ENCODE measurements at places on chromosomes 3 and 15. TPM values are rescaled to one million over a fixed set of nuclear protein-coding genes. Genes with fewer than 3 reads are reported as not detected.

GRCh38 chr3:49593041-49593440, 38.8 kb downstream of the BSN start:
- no peak for ATAC-seq

- ATAC-seq, result no peak
Observed at GRCh38 chr3:107201146-107201545, 176.1 kb upstream of the CCDC54 start.

Gene ATP13A5
- total RNA-seq, result 0.12 TPM

DNA sequence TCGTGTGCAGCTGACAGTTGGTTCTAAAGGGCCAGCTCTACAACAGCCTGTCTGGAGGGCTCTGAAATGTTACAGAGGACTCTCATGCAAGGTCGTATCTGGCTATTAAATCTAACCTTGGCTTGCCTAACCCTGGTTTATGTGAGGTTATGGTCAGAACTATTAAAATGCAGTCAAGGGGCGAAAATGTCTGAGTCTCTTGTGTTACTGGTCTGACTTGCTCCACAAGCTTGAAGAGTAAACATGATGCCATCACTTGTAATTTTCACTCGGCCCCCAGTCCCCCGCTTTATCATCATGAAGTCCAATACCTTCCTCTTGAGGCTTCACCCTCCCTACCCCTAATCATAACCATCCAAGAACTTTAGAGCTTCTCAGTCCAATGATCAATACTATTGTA, 9.4 kb downstream of the ENTPD3 start:
- ATAC-seq, result no peak

Gene THSD4
- 121 TPM for total RNA-seq

Gene SAMD7
- not detected for total RNA-seq

- ATAC-seq, result no peak
Observed at GRCh38 chr3:32095431-32095830, 11.0 kb upstream of the GPD1L start.

GRCh38 chr3:42099020-42099765, 8.0 kb downstream of the TRAK1 start:
- ATAC-seq, result peak; percentile 9

DNA sequence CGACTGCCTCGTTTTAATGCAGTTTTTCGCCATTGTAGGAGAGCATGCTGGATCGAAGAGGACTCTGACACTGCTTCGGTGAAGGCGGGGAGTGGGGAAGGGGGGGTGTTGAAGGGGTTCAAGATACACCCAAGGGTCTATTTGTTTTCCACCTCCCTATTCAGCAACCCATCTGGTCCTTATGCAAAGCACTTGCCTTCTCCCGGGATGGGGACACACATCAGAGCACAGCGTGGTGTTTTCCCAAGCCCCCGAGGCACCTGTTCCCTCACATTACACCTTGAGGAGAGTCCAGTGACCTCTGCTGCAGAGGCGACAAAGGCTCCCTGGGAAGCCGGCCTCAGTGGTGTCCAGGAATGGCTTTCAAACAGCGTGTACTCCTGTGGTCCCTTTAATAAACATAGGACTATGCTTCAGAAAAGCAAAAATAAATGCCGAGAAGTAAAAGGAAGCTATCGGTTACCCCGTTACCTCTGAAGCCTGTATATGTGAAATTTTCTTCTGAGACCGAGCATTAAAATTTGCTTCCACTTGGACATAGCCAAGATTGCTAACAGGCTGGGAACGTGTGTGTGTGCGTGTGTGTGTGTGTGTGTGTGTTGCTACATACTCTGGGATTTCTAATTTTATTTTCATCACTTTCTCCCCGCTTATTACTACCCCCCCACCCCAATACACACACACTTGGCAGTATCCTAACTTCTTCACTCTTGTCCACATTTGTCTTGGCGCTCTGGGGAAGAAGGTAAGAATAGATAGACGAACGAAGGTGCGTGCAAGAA, 53.2 kb downstream of the CCDC54 start:
- no peak for ATAC-seq

GRCh38 chr3:988785-989184, 104.0 kb upstream of the CNTN6 start:
- no peak for ATAC-seq

Gene SCN5A
- not detected for total RNA-seq

Gene STIMATE
- total RNA-seq, result 6.1 TPM

Data from esophagus mucosa (tissue), 1 donor.